ENCODE measurements at places on chromosomes 6 and 20.

DNA sequence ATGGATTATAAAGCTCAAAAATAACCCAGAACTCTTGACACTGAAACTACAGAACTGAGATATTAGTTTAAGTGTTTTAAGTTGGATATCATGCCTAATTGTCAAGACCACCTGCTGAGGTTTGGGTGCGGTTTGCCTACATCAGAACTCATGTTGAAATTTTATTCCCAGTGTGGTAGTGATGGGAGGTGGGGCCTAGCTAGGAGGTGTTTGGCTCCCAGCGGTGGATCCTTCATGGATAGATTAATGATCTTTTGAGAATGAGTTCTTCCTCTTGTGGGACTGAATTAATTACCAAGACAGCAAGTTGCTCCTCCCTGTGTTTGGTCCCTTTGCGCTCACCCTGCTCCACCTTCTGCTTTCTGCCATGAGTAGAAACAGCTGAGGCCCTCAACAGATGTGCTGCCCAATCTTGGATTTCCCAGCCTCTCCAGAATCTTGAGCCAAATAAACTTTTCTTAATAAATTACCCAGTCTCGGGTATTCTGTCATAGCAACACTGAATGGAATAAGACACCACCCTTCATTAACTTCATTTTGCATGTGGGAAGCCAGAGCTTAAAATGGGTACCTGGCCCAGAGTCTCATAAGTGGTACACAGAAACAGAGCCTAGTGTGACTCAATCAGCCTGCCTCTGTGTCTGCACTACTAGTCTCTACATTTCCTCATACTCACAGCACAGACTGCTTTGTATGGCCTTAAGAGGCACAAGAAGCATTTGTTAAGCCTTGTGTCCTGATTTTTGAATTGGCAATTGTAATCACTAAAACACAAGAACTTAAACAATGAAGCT lies 158.4 kb downstream of the IBTK start:
- DNase-seq = no peak

DNA sequence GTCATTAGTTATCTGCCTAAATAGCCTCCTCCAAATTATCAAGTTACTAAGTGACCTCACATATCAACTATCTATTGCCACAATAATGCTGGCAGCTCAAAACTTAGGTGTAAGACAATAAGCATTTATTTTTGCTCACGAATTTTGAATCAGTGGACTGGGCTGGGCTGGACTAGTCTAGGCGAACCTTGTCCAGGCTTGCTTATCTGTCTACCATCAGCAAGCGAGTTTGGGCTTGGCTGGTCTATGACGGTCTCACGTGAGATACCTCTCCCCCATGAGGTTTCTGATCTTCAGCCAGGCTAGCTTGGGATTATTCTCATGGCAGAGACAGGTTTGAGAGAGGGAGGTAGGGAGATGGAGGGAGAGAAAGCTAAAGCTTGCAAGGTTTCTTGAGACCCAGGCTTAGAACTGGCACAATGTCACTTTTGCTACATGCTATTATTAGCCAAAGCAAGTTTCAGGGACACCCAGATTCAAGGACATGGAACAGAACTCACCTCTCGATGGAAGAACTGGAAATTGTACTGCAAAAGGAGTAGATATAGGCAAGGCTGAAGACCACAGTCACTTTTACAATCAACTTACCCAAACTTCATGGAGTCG lies 80.9 kb downstream of the WASF1 start:
- no peak for DNase-seq

GRCh38 chr6:157620944-157621343 lies 202.1 kb upstream of the SNX9 start:
- no peak for DNase-seq

DNA sequence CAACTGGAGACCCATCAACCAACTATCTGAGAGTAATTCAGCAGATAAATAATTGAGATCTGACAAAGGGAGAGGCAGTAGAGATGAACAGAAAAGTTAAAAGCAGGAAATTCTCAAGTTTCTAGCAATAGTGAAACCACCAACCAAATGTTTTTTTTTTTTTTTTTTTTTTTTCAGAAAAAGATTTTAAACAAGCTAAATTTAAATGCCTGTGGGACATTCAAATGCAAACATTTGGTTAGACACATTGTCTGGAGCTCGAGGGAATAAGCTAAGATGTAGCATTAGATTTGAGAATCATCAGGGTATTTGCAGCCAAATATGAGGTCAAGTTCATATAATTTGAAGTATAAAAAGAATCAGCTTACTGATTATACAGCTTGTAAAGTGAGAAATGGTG lies 16.4 kb downstream of the RANBP9 start:
- DNase-seq = peak; percentile 45

DNA sequence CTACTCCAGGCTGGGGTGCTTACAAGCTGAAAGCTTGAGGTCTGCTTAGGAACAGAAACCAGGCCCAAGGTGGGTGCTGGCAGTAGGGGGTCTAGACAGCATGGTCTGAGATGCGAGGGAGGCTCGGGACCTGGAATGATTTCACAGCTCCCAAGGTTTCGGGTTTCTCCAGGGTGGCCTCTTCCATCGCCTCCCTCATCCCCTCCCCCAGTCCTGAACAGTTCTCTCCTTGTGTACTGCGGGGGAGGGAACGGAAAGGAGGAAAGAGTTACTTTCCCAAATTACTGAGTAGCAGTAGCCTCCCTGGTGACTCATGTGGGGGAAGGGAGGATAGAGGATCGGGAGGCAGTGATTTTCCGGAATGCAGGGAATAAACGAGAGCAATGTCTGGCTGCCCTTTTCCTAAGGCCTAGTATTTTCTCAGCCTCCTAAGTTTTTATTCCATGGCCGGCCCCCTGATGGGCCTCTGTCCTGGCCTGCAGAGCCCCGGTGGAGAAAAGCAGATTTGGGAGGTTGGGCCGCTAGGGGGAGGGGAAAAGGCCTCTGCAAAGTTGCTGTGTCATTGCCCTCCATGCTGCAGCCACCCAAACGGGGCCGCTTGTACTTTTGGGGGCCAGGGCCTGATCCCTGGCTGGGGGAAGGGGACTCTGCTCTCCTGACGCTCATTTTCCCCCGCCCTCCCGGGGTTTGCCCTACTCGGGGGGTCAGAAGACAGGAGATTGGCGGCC lies 1.5 kb downstream of the BRD2 start:
- DNase-seq = peak; percentile 100

DNA sequence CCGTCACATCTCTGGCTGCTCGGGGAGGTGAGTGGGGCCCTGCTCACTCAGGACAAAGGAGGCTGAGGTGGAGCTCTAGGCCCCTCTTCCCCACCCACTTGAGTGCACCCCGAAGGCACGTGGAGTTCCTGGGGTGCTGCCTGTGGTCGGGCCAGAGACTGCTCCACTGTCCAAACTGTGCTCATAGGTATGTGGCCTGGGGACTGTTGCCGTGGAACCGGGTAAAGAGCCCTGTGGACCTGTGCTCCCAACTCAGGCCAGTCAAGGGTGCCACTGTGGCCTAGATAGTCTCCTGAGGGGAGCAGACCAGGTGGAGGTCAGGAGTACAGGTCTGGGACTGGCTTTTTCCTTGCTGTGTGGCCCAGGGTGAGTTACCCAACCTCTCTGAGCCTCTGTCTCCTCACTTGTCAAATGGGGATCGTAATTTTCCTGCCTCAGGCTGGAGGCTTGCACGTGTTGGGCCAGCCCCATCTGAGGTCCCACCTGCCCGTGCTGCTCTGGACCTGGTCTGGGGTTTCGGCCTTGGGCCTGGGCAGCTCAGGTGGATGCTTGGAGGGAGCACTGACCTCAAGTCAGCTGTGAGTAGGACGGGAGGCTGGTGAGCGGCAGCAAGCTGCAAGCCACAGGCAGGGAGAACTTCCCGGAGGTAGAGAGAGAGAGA lies 12.4 kb upstream of the NPBWR2 start:
- DNase-seq = no peak

DNA sequence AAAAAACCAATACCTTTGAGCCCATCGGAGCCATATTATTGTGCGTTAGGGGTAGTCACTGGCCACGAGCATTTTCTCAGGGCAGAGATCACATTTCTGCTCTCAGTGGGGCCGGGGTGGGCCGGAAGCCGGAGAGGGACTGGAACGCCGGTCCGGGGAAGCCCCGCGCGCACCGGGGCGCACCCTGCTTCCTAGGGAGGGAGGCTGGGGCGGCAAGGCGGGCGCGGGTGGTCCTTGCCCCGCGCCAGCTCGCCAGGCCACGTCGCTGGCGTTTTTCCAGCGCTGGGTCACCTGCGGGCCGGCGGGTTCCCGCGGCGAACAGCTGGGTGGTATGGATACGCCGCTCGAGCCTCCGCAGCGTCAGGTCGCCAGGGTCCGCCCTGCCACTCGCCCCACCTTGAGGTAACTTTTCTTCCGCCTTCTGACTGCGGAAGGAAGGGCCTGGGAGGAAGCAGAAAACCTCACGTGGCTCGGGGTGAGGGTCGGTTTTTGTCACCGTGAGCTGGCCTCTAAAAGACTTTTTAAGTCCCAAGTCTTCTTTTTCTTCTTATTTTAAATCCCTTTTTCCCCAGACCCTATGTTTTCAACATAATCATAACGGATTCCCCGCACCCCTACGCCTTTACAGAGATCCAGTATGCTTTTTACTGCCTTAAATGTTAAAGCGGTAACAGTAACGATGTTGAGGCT lies 2.7 kb upstream of the EEF1A1 start:
- peak; percentile 35 for DNase-seq

- no peak for DNase-seq
Observed at GRCh38 chr6:169977434-169978265, 226.2 kb downstream of the ERMARD start.

GRCh38 chr6:119350952-119351372 lies 1.4 kb upstream of the MAN1A1 start:
- peak; percentile 59 for DNase-seq

DNA sequence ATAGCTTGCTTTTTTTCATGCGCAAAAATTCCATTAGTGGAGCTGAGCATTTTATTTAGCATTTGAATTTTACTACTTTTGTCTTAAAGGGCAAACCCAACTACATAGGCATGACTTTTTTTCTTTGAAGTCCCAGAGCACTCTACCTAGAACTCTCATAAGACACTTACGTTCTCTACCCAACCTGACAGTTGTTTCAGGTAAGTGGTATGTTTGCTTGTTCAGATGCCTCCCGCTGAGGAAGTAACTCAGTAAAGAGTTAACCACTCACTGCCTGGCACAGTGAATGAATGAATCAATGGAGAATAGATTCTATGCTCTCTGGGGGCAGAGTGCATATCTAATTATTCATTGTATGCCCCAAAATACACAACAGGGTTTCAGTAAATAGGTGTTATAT lies 212.3 kb upstream of the PRDM1 start:
- no peak for DNase-seq

- peak; percentile 72 for DNase-seq
Observed at GRCh38 chr20:8082989-8083388, 49.1 kb upstream of the PLCB1 start.

GRCh38 chr6:30447237-30447636 lies 42.1 kb upstream of the HLA-E start:
- no peak for DNase-seq

DNA sequence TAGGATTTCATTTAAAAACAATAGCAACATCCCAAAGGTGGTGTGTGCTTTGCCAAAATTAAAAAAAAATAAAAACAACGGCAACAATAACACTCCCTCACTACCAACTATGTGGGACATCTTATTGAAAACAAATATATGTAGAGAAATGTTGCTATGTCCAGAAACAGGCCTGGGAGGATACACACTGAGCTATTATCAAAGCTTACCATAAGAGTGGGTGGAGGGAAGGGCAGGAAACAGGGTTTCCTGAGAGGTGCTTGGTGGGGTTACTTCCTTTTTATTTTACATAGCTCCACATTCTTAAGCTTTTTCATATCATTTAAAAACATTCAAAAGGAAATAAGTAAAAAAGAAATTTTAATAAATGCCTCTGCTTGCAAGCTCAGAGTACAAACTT lies 150.0 kb upstream of the RIPOR2 start:
- DNase-seq = no peak

- DNase-seq = no peak
Observed at GRCh38 chr6:6201200-6201599, 119.3 kb downstream of the F13A1 start.

DNA sequence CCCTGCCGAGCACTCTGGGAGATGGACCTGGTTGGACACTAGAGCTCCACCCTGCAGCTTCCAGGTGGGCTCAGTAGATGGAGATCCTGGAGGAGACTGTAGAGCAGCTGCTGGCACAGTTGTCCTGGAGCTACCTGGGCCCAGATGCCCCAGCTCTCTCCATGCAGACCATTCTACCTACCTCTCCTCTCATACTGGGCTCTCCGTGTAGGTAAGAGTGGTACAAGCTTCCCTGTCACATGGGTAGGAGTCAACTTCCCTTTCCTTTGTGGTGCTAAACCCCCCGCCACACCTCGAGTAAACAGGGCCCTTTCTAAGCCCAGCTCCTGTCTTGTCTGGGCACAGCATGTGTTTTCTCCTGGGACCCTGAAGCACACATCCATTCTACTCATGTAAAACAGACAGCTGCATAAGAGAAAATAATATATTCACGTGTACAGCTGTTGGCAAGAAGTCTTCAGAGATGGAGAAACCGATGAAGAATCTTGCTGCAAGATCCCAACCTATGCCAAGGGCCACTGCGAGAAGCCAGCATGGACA lies 108.1 kb upstream of the DUSP22 start:
- no peak for DNase-seq

- DNase-seq = peak; percentile 66
Observed at GRCh38 chr6:146891615-146892265, 293.0 kb downstream of the ADGB start.

DNA sequence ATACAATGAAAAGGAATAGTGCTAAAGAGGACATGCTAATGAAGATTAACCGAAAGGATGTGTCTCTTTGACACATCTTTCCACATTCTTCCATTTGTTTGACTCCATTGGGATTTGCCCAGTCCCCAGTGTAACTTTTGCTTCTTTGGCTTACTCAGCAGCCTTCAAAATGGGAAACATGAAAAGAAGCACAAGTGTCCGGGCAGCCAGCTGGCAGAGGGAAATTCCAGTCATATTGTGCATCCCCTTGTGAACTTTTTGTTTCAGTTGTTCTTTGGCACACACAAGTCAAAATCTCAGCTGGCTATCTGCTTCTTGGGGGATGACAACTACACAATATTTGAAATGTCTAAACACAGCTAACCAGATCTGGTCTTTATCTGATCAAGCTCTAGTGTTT lies 157.4 kb downstream of the OGFRL1 start:
- DNase-seq = no peak

DNA sequence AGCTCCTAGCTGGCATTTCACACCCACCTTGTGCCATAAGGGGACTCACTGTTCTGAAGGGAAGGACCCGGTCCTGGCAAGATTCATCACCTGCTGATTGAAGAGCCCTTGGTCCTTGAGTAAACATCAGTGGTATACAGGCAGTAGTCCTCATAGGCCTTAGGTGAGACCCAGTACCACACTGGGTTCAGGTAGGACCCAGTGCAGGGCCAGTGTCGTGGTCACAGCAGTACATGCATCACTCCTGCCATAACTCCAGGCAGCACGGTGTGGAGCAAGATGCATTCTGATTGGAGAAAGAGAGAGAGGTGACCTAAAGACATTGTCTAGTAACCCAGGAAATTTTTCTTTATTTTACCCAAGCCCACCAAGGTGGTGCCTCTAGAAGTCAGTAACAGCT lies 49.1 kb upstream of the THBS2 start:
- no peak for DNase-seq

GRCh38 chr6:158474961-158475343 lies 84.9 kb upstream of the TMEM181 start:
- DNase-seq = peak; percentile 49

GRCh38 chr20:33062105-33062824 lies 8.6 kb downstream of the BPIFB3 start:
- no peak for DNase-seq

GRCh38 chr6:126632271-126632670 lies 292.4 kb downstream of the CENPW start:
- no peak for DNase-seq

- peak; percentile 91 for DNase-seq
Observed at GRCh38 chr6:26017632-26017966, 55.0 kb downstream of the TRIM38 start.

GRCh38 chr6:99608059-99608885 lies 1.6 kb downstream of the PRDM13 start:
- no peak for DNase-seq

All from fibroblast of upper back skin (primary cell).